ENCODE measurements at places on chromosomes 1 and 21.

GRCh38 chr1:70790232-70790923, 257.2 kb downstream of the PTGER3 start:
- no peak for DNase-seq

- DNase-seq: no peak
These were observed 60.7 kb downstream of the MAN1C1 start for GRCh38 chr1:25677193-25677773.

- DNase-seq: no peak
These were observed 86.4 kb downstream of the LAMC2 start for GRCh38 chr1:183272390-183272848.

DNA sequence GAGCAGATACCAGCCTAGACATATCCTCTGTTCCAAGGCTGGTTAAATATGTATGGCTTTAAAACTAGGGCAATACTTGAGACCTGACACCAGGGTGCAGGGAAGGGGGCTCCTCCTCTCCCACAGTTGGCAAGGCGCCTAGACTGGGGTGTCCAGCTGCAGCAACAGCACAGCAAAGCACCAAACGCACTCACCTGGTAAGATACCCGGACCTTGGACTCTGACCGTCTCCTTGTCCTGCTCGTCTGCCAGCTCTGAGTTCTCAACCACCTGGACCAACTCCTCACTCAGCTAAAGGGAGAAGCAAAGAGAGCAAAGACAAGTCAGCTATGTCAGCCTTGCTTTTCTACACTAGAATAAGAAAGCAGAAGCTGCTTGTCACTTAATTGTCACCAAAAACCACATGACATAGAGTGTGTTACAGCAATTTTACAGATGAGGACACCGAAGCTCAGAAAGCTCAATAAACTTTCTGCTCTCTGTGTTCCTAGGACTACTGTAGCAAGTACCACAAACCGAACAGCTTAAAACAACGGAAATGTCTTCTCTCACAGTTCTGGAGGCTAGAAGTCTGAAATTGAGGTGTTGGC, 4.4 kb downstream of the PACC1 start:
- DNase-seq: no peak

DNA sequence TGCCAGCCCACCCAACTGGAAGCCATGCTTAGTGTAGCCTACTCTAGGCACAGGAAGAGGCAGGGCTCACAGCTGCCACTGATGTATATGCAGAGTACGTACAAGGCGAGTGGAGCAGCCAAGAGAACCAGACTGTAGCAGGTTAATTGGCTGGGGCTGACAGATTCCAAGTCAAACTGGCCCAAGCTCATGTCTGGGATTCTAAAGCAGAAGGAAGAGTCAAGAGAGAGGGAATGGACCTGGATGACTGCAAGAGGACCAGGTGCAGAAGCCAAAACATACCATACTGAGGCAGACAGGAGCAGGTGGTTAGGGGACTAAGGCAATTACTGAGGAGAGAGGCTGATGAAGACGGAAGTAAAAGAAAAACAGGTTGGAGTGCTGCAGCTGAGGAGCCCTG, 51.3 kb upstream of the LRRN2 start:
- DNase-seq: no peak

DNA sequence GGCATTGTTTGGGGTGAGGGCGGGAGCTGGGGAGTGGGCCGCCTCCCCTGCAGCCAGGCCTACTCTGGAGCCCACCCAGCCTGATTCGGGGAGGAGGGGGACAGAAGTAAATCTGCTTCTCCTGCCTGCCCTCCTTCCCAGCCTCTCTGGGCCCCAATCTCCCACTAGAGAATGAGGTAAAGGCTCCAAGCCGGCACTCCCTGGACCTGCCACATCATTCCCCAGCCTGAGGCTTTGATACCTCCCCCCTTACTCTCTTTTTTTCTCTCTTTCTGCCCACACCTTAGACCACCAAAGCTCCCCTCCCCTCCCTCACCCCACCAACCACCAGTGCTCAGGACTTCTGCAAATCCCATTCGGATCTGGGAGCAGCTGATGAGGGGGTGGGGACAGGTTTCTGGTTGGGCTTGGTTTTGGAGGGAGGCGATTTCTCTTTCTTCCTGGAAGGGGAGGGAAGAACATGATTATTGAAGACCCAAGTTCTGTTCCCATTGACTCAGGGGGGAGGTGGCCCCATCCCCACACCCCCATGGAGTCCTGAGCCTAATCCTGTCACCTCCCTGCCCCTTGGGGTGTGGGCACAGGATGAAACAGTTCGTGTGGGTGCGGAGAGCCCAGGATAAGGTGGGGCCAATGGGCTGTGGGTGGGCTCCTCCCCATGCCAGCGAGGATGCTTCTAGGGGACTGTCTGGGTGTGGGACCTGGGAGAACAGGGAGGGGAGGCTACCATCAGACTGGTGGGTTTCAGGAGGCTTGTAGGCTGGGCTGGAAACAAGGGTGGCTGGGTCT, 1.3 kb downstream of the MAP7D1 start:
- DNase-seq: peak; percentile 25

GRCh38 chr1:201761871-201762270, 67.1 kb upstream of the IPO9 start:
- DNase-seq: no peak
